ENCODE measurements at places on chromosomes 3 and 15.
A peak's percentile ranks its signal among the peaks of the same experiment; 100 is the strongest.

GRCh38 chr3:45596290-45596791 is 1.8 kb downstream of the LIMD1 start:
- no peak for DNase-seq

DNA sequence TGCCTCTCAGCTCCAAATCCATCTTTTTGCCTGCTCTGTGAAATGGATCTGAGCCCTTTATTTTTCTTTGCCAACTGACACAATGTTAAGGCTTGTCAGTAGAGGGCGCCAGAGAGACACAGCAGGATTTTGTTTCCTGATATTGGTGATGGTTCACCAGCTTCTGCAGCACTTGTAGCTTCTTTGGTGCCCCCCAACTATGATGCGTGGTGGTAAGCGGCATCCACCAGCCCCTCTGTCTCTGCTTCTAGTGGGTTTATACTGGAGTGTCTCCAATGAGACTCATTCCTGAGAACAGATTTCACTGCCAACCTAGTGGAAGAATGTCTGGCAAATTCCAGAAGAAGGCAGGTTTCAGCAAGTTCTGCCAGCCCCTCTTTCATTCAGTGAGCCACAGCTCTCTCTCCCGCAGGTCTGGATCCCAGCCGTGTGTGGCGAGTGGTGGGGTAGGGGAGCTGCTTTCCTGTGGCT is 471.9 kb upstream of the FRG2C start:
- DNase-seq, result peak; percentile 37

GRCh38 chr3:81503026-81503425 is 258.4 kb downstream of the GBE1 start:
- DNase-seq, result no peak

- no peak for DNase-seq
Observed at GRCh38 chr15:94670438-94671034, 439.2 kb downstream of the MCTP2 start.

DNA sequence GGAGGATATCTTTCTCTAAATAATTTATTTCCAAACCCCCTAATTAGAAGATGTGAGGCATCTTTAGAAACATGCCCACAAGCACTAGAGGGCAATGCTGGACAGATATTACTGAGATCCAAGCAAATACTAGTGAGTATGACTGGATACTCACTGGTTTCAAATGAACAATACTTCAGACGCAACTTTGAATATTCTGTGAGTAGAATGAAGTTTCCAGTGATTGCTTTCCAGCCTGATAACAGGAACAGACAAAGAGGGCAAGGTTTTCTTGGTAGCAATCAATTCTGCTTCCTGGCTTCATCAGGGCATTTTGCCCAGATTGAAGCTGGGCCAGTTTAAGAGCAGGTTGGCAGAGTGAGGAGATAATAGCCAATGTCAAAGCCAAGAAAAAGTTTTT is 442.6 kb upstream of the PDZRN3 start:
- DNase-seq, result no peak

Data from SHP77 (cell line).